Fibroblast of skin of right quadriceps (primary cell): ENCODE measurements at places on chromosomes 6 and 20.

- no peak for DNase-seq
Measured at GRCh38 chr20:24487648-24488047, 18.2 kb downstream of the SYNDIG1 start.

DNA sequence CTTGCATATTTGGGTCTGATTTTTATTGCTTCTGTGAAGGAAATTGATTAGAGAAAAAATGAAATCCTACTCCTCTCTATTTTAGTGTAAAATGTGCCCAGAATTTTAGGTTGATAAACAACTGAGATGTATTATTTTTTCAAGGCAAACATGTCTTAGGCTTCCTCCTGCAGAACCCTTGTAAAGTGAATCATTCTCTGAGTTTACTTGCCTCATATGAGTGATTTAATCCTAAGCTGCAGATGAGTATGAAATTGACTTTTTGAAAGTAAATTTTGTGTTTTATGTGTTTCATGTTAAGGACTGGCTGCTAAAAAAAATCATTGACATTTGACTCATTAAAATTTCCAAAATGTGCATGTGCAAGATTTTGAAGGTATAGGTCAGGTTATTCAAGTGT lies 138.5 kb upstream of the PHACTR1 start:
- no peak for DNase-seq

DNA sequence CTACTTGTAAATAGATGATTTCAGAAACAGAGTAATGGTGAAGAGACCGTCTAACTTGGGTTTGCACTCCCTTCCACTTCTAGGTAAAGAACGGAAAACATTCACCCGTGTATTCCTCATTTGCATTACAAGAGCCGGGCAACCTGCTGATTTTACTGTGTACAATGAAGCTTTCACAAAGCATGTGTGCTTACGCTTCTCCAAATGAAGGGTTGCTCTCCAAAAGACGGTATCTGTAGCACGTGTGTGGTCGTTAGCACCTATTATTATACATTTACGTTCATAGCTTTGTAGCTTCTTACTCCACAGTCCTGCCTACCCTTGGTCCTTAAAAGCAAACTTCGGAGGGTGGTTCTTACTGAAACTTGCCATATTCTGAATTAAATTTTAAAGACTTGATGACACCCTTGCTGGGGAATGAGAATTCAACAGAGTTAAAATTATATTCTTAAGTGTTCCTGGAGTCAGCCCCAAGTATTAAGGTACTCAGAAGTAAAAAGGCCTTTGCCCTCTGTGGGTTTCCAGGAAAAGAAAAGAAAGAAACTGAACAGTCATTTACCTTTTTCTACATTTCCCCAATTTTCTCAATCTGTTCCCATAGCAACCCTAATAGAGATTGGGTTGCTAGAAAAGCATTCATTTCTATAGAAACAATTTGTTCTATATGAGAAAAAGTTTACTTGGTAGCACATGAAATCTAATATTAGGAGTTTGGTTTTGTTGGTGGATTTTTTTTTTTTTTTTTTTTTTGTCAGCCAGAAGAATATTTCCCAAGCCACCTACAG lies 61.9 kb upstream of the KCNG1 start:
- no peak for DNase-seq

DNA sequence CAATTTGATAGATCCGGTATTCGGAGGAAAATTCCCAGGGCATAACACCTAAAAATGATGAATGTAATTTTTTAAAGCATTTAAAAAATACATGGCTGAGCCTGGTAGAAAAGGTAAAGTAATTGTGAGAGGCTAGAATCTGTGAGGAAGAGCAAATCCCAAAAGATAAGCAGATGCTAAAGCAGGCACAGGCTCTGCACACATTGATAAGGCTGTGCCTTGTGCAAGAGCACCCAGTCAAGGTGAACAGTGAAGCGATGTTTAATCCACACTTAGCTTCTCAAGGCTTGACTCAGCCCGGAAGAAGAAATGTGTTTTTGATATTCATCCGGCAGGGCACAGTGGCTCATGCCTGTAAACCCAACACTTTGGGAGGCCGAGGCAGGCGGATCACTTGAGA lies 5.1 kb upstream of the EPB41L2 start:
- DNase-seq, result no peak

- no peak for DNase-seq
Measured at GRCh38 chr6:79878142-79878748, 69.1 kb downstream of the ELOVL4 start.

DNA sequence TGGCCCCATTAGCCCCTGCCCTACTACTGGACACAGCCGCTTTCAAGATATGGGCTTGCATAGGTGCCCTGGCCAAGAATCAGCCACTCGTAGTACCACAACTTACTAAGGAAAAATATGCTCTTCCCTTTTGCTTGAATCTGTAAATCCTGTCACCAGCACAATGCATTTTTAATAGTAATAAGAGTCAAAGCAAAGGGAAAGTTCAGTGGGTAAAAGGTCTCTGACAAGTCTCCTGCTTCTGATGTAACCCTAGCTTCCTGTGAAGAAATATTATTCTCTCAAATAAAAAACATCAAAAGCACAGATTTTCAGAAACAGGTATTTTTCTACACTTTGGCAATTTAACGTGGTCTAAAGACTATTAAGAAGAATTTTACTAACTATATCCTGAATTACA lies 373.8 kb downstream of the GJA1 start:
- DNase-seq, result no peak
